Skeletal muscle cell (primary cell): ENCODE measurements at places on chromosomes 7 and 10.

GRCh38 chr7:25206765-25207164, 21.5 kb downstream of the NPVF start:
- no peak for DNase-seq

- no peak for DNase-seq
Measured at GRCh38 chr10:49397036-49397999, 1.4 kb upstream of the DRGX start.

DNA sequence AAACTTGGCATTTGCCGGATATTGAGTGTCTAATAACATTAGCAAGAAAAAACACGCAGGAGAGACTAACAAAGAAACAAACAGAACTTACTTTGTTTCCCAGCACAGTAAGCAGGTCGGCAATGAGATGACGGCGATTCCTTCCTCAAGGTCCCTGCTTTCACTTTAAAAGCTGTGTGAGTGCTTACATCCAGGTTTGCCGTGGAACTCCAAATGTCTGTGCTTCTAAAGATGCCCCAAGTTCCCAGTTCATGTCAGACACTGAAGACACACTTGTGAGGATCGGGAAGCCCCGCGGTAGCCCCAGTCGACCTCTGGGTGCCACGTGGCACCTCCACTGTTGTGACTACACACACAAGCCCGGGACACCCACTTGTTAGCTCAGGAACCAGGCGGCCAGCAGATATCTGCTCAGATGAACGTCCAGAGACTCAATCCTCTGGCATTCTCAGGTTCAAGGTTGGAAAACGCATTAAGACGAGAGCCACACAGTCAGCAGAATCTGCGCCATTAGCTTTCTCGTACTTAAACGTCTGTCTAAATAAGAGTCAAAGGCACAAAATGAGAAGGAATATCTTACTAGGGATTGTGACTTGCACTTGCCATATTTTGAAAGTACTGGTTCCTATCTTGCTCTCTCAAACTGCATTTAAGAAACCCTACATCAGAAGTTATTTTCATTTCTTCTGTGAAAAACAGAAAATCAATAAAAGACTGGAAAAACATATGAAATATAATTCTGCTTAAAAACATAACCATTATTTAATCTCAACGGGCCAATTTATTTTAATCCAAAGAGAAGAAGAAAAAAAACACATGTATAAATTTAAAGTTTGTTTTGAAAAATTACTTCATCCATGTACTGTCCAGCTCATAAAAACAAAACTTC, 207.6 kb upstream of the KLF14 start:
- no peak for DNase-seq

- DNase-seq = no peak
Measured at GRCh38 chr10:12667052-12667451, 317.7 kb downstream of the CAMK1D start.

- peak; percentile 20 for DNase-seq
Measured at GRCh38 chr7:94972296-94972695, 64.9 kb downstream of the PPP1R9A start.
